Kidney (tissue), 22 donors: ENCODE measurements at places on chromosomes 2 and 18.
A peak's percentile ranks its signal among the peaks of the same experiment; 100 is the strongest.

DNA sequence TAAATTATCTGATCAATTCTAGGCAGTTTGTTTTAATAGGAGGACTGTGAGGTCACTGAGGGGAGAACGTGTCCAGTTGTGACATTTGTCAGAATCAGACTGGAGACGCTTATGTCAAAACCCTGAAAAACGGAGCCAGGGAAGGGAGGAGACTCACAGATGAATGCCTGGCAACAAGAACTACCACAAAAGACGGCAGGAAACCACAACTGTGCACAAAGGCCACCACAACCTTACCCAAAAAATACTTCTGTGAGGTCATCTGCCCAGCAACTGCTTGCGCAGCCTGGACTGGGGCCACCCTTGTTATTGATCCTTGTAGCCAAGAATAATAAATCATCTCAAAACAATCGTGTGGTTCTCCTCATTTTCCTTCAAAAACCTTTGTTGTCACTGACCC is 173.0 kb upstream of the ALKAL2 start:
- no peak for DNase-seq

DNA sequence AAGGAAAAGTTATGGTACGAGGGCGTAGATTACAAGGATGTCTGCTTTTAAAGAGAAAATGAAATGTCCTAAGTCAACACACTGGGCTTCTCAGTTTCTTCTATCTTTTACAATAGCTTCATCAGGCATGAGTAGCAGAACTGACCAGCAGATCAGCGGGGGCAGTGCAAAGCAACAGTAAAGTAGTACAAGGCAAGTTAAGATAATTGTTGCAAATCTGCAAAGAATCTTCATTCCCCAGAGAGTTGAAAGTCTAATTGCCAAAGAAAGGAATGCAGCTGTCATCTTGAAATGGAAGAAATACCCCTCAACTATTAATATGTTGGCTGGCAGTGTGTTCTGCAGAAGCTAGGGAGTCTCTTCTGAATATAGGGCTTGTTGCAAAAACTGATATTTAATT is 60.2 kb upstream of the SLC39A10 start:
- no peak for DNase-seq

GRCh38 chr2:178066890-178067669 is 5.5 kb downstream of the PDE11A start:
- no peak for DNase-seq

- DNase-seq, result peak; percentile 53
These were observed 72.3 kb downstream of the INHBB start for GRCh38 chr2:120418174-120418787.

GRCh38 chr18:35186291-35187034 is 54.4 kb upstream of the ZNF397 start:
- DNase-seq, result no peak
